ENCODE measurements at places on chromosomes 11 and 22.

GRCh38 chr11:13461291-13461690 is 1.7 kb downstream of the BTBD10 start:
- no peak for DNase-seq

DNA sequence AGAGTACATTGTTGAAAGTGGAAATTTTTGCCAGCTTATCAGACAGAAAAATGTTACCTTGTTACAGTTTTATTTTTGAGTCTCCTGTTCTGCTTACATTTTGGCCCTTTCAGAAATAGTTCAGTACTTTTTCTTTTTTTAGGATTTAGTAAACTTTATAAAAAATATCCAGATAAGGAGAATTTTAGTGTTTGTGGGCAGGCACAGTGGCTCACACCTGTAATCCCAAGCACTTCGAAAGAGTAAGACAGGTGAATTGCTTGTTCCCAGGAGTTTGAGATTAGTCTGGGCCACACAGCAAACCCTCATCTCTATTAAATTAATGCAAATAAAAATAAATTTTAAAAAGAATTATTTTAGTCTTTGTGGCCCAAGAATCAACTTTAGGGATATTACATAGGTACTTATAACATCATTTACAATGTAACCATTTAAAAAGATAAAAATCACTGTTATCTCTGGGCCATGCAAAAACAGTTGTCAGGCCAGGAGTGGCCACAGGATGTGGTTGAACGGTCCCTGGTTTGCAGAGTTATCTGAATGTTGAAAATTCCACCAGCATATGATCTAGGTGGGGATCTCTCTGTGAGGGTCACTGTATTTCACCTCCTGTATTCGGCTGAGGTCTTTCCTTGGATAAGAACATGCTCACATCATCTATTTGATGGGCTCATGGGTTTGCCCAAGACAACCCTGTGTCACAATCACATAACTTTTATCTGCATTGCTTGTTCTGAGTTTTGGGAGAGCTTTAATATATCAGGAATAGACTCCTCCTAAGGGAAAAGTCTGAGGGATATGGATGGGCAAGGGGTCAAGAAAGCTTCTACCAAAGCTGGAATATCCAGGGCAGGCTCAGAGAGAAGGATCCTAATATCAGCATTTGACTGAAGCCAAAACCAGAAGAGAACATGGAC is 91.5 kb downstream of the GGTLC2 start:
- DNase-seq: no peak

GRCh38 chr11:84795698-84796097 is 831.4 kb downstream of the DLG2 start:
- DNase-seq: no peak

DNA sequence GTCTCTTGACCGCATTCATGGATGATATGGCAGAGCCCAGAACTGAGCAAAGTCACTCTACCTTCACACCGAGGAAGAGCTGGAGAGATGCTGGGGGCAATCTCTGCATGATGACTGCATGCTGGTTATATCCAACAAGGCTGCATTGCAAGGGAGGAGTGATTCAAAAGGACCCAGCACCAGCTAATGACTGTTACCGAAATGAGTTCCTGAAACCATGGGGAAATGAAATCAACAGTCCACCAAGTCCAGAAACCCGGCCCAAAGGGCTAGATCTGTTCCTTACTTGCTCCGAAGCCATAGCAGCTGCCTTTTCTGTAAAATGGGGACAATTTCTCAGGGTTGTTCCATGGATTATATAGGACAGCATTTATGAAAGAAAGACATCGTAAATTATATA is 1.2 kb upstream of the SMIM35 start:
- no peak for DNase-seq

DNA sequence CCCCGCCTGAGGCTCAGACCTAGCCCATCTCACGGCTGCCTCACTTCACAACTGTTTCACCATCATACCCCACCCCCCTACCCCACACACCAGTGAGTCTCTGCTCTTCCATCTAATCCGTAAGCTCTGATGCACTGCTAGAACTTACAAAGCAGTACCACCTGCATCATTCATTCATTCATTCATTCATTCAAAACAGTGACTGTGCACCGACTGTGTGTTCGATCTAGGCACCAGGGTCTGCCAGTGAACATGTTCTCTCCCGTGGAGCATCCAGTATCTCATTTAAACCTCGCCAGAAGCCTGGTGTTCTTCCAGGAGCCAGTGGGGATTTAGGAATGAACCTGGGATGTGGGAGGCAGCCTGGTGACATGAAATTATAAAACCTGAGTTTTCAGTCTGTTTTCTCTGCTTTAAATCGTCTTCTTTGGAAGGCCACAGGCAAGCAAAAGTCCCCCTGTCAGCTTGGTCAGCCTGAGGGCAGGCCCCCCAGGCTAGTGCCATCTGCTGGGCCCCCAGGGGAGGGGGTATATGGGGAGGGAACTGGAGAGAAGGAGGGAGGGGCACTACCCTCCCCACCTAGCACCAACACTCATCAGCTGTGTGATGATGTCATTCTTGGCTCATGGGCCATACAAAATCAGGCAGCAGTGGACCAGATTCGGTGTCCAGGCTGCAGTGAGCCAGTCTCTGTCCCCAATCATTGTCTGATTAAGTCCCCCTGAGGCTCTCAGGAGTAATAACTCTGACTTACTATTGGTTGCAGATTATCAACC is 18.4 kb downstream of the TMPRSS6 start:
- no peak for DNase-seq
